ENCODE measurements at places on chromosomes 11 and 22. TPM values are rescaled to one million over a fixed set of nuclear protein-coding genes. Genes with fewer than 3 reads are reported as not detected.

GRCh38 chr22:27212617-27213177, 555.3 kb downstream of the MIAT start:
- DNase-seq: no peak

Gene RAD9A
- total RNA-seq: 53.9 TPM

GRCh38 chr22:19816372-19817119, 38.1 kb downstream of the GNB1L start:
- peak; percentile 5 for DNase-seq

DNA sequence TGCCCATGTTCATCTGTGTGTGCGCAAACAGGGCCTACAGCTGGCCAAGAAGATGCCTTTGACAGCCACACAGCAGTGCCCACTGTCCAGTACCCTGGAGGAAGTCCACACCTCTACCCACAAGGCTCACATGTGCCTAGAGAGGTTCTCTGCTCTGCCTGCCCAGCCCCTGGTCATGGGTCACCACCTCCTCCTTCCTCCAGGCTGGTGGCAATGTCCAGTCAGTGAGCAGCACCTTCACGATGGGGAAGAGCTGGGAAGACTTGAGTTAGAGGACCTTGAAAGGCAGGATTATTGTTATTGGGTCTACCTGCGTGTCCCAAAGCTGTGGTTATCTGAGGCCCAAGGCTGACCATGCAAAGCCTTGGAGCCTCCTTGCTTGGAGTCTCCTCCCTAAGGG, 28.4 kb upstream of the TTC12 start:
- no peak for DNase-seq

- peak; percentile 47 for DNase-seq
These were observed 31.3 kb downstream of the TRAF6 start for GRCh38 chr11:36478700-36479329.

Gene C22orf31
- total RNA-seq: not detected

- DNase-seq: no peak
These were observed at the start of gene OR2AG2 for GRCh38 chr11:6771926-6772893. OR2AG2 (minus strand) TSS chr11:6771976; CDS start chr11:6768957, 3,019 bp downstream.

GRCh38 chr22:38104084-38104483, 6.4 kb downstream of the BAIAP2L2 start:
- no peak for DNase-seq

DNA sequence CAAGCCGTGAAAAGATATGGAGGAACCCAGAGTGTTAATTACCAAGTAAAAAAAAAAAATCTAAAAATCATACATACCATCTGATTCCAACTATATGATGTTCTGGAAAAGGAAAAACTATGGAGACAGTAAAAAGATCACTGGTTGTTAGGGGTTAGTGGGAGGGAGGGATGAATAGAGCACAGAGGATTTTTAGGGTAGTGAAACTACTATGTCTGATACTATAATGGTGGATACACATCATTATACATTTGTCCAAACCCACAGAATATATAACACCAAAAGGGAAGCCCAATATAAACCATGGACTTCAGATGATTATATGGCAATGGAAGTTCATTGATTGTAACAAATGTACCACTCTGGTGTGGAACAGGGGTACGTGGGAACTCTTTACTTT, 74.1 kb downstream of the ENTHD1 start:
- no peak for DNase-seq

DNA sequence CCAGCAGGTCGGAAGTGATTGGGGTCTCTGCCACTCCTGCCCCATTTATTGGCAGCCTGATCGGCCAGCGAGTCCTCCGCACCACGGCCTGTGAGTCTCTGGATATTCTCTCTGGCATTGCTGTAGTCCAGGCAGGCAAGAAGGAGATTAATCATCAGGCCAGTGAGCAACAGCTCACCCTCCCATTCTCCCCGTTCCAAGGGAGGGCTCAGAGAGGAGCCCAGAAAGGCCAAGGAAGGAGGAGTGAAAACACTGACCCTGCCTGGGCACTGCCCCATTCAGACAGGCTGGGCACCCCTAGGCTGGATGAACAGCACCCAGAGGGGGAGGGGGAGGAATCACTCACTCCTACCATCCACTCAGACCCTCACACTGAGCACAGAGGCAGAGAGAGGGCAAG, 3.1 kb downstream of the SAA2 start:
- DNase-seq: no peak

Gene RBFOX2
- 0.83 TPM for total RNA-seq

Gene FXYD6
- total RNA-seq: not detected

DNA sequence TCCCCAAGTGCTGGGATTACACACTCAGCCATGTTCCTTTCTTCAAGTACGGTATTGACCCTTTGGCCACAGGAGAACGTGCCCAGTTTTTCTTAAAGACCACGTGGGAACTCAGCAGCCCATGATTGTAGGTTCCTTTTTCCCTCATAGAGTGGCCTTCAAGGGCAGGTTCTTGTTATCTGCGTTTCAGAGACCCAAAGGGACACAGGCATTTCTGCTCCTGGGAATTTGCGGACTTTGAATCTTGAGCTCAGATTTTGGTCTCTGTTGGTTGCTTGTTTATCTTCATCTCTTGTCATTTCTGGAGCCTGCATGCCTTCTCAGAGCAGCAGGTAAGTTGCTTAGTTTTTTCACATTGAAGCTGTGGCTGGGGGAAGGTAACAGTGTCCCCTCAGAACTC, 12.0 kb downstream of the MARK2 start:
- DNase-seq: no peak

Gene SCUBE2
- total RNA-seq: not detected

DNA sequence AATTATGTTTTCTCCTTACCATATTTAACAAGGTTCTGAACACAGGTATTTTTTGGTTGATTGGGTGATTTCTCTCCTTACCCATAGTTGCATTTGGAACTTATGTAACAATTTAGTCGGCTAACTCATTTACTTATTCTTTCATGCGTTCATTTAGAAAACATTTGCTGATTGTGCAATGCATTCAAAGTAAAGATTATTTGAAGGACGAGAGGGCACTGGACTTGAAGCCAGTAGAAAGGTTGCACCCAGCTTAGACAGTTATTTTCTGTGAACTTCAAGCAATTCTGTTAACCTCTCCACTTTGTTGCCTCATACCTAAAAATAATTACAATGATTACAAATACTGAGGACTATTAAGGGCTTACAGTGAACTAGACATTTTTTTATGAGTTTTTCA, 769.6 kb downstream of the LRRC4C start:
- DNase-seq: no peak

GRCh38 chr11:122847466-122847865, 9.2 kb downstream of the CRTAM start:
- no peak for DNase-seq

DNA sequence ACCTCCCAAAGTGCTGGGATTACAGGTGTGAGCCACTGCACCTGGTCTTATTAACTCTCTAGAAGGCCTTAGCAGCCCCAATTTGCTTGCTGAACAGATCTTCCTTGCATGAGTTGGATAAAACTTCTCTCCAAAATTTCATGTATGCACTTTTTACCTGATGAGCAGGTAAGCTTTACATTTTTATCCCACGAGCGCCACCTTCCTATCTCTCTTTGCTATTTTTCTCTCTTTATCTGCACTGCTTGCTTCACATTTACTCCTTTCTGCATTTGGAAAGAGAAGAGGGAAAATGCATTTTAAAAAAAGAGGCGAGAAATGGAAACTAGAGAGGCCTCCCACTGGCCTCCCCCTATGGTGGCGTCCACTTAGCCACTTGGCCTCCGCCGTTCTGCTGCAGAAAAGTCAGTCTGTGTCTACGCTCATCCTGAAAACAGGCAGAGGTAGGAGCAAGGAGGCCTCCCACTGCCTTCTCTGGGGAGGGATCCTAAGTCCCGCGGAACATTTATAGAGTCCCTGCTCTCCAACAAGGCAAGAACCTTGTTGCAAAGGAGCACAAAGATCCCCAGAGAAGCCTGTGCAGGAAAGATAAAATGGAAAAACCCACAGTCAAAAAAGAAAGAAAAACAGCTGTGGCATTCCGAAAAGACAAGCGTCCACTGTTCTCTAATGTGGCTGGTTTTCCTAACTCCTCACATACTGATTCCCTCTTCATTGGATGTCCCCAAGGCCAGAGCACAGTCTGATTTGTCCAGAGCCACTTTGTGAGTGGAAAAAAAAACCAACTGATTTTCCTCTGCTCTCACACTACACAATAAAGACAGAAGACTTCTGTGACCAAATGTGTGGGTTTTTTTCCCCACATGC, 62.2 kb upstream of the INCENP start:
- DNase-seq: no peak

DNA sequence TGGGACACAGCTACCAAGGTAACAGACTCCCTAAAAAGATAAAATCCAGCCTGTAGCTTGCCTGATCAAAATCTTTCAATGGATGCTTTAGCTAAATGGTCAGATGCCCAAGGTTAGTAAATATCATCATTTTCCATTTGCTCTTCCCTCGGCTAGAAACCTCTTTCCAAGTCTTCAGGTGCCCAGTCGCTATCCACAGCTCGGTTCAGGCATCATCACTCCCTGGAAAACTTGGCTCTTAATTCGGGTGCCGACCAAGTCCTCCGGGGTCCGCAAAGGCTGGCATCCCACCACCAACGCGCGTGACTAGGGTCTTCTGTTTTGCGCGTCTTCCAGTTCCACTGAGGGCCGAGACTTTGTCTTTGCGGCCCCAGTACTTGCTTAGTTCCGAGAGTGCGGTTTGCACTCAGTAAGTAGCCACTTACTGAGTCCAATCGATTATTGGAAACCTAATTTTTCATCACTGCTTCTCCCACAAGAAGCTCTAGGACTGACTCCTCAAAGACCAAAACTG, 44.3 kb downstream of the OR4D9 start:
- no peak for DNase-seq

Gene TMPRSS6
- total RNA-seq: 14.7 TPM

GRCh38 chr11:84865257-84865656, 761.9 kb downstream of the DLG2 start:
- DNase-seq: no peak

GRCh38 chr22:44182588-44183286, 2.0 kb downstream of the PARVG start:
- DNase-seq: peak; percentile 75

- no peak for DNase-seq
These were observed 99.6 kb upstream of the RTL6 start for GRCh38 chr22:44597616-44598015.

GRCh38 chr11:21472261-21472660, 720.6 kb upstream of the ANO5 start:
- DNase-seq: no peak

DNA sequence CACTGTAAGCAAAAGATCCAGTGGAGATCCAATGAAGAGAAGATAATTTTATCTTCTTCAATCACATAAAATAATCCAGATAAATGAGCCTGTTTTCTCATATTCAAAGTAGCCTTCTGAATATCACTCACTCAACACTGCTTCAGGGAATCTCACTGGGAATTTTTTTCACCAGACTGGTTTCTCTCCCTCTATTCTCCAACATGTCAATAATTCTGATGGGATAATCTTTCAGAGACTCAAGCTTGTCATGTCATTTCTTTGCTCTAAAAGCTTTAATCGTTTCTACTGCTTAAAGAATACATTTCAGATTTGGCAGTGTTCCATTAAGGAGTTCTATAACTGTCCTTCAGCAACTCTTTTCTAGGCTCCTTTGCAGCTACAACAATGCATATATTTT, 16.3 kb downstream of the CNTN5 start:
- no peak for DNase-seq

GRCh38 chr11:110522471-110522870, 92.7 kb downstream of the FDX1 start:
- DNase-seq: no peak

Gene DEFB131B
- total RNA-seq: not detected

GRCh38 chr11:65317025-65317786, 2.5 kb downstream of the CDC42EP2 start:
- DNase-seq: no peak

Gene CD3G
- total RNA-seq: 223 TPM

Gene NNMT
- not detected for total RNA-seq

Gene KRTAP5-1
- not detected for total RNA-seq

DNA sequence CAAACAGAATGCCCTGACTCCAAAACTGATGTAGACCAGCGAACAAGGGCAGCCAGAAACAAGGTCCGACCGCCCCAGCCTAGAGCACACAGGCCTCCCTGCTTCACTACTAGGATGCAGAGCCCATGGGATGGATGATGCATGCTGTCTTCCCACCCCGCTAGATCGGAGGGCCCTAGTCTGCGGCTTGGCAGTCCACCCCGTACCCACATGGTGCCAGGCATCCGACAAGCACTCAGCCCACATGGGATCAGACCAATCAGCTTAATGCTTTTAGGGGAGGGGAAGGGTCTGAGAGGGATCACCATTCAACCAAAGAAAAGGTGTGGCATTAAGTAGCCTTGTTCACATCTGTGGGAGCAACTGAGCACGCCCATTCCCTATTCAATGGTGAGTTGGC, 30.6 kb downstream of the PISD start:
- DNase-seq: no peak

Gene TEX12
- 0.30 TPM for total RNA-seq

- no peak for DNase-seq
These were observed 11.4 kb downstream of the TAGLN start for GRCh38 chr11:117210620-117211019.

GRCh38 chr11:44839458-44840084, 111.1 kb downstream of the TP53I11 start:
- DNase-seq: no peak

Gene ART1
- not detected for total RNA-seq

DNA sequence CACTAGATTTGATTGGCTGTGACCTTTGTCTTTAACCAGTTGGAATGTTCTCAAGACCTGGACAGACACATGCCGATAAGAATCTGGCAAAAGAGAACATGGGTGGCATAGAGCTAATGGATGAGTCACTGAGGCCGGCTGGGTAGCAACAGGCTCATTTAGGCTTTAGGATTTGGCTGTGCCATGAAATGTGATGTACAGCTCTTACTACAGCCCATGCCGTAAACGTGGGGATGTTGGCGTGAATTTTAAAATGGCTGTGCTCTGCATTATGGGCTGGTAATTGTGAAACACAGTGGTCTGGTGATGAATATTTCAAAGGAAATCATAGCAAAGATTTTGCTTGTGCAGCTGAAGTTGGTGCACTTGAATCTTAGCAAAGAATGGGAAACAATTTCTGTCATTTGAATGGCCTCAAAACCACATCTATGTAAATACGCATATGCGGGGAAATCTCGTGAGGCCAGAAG, 332.4 kb downstream of the TBC1D22A start:
- no peak for DNase-seq

Gene SCN3B
- total RNA-seq: 0.03 TPM

Gene KIF18A
- total RNA-seq: 26.0 TPM

Measured in activated CD4-positive, alpha-beta memory T cell treated with anti-CD3 and anti-CD28 coated beads, Interleukin-2, amount 10 ng/mL, durations not matched to agents 7 days and 5 days (primary cell).